Activated naive CD4-positive, alpha-beta T cell (primary cell): ENCODE measurements at places on chromosomes 12 and 14.

DNA sequence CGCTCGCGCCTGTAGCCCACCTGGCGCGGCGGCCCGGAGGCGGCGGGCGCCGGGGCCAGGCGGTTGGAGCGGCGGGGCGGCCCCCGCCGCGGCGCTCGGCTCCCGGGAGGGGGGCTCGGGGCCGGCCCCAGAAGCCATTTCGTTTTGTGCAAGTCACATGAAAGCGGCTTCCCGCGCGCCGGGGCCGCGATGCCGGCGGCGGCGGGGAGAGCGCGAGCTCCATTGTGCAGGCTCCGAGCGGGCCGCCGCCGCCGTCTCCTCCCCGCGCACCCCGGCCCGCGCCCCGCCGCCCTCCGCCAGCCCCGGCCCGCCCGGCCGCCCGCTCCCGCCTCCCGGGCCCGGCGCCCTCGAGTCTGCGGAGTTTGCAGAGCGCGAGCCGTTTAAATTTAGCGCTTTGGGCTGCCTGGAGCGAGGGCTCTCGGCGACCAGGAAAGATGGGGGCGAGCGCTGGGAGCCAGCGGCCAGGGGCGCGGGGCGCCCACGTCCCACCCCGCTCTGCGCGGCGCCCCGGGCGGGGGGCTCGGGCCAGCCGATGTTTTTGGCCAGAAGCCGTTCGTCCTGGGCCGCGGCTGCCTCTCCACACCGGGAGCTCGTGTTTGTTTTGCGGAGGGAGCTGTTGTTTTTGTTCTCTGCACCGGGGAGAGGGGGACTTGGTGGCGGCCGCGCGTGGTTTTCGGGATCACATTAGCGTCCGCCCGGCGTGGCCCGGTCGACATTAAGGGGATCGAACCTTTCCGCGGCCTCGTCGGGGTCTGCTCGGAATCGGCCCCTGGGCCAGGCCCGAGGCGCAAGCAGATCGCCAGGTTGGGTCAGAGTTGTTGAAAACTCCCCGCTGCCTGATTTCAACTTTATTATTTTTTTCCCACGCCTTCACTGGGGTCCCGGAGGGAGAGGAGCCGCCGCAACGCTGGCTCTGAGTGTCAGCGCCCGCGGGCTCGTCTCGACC lies 982 bp downstream of the BCL7A start:
- DNase-seq = no peak

- DNase-seq = no peak
Measured at GRCh38 chr12:107635139-107635538, 50.5 kb upstream of the PWP1 start.

- DNase-seq = no peak
Measured at GRCh38 chr12:45833401-45833800, 103.9 kb downstream of the ARID2 start.

DNA sequence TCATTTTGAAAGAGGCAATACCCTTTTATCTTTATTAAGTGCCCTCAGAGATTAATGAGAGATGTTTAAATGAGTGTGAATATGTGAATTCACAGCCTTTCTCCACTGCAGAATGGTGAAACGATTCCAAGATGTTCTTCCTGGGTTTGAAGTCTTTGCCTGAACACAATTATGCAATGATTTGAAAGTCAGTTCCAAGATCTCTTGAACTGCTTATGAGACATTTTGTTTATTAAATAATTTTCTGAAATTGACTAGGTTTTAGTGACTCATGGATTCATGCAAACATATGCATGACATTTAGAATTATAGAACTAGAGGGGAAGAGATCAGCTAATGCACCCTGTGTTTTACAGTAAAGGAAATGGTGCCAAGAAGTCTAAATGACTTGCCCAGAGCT lies 118.1 kb upstream of the SLC38A2 start:
- no peak for DNase-seq

GRCh38 chr12:77724367-77724957 lies 106.2 kb upstream of the NAV3 start:
- DNase-seq = no peak

DNA sequence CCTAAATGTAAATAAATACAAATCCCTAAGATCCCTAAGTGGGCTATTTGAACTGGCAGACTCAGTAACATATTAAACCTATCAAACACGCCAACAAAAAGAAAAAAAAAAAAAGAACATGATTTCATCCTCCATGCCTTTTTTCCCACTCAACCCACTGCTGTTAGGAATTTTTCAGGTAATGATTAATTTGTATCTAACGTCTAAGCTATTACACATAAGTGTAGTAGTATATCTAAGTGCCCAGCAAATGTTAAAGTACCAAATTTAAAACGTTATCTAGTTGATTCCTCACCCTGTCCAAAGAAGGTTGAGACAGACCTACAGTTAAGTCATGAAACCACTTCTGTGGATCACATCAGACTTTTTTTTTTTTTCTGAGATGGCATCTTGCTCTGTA lies 16.4 kb upstream of the ARID4A start:
- DNase-seq = no peak

GRCh38 chr14:23167116-23167847 lies 16.2 kb downstream of the SLC7A8 start:
- DNase-seq = no peak

GRCh38 chr12:85509857-85510256 lies 229.8 kb downstream of the ALX1 start:
- no peak for DNase-seq

GRCh38 chr12:79521576-79521975 lies 169.2 kb downstream of the PAWR start:
- DNase-seq = no peak

DNA sequence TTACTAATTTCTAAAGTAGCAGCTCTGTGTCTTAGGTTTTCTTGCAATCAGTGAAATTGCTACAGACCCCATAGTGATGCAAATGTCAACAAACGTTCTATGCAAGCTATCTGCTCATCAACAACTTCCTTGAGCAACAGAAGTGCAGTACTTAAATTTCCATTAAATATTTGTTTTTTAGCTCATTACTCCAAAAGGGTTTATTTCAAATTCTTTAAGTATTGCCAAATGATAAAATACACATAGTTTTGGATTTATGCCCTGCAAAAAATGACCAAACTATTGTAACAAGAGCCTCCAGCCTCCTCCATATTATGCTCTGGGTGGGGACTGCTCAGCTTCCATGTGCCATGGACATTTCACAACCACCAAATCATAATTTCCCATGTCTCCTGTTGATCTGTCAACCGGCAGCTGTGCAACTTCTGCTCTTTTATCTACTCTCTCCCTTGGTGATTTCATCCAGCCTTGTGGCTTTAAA lies 4.4 kb downstream of the BDKRB1 start:
- DNase-seq = no peak

DNA sequence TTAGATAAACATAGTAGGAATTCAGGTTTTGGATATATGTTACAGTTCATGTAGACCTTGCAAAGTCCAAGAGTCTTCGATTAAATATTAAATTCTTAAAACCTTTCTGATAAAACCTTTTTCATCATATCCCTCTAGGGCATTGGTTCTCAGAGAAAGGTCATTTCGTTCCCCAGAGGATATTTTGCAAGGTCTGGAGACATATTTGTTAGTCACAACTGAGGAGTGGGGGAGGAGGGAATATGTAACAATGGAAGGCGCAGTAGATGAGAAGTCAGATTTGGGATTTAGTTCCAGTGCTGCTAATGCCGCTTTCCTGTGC lies 5.3 kb downstream of the TMEM253 start:
- no peak for DNase-seq

DNA sequence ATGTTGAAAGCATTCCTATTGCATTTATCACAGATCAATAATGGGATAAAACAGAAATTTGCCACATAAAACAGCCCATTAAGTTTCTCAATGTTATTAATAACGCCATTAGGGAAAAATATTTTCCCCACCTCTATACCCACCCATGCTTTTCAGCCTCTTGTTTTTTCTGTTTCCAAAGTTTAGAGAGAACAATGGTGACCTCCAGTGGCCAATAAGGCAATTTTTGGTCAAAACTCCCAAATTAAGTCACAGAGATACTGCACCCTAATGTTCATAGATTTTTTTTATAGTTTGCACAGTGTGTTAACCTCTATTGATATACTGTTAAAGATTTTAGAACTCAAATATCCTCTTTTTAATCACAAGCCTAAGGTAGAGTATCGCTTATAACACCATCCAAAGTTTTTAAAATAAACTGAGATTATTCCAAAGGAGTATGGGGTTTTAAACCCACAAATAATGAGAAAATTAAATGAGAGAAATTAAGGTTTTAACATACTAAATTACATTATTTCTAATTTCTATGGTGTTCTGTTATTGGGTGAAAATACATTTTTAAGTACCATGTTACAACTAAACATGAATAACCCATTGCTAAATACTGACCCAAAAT lies 184.7 kb upstream of the DCN start:
- DNase-seq = no peak

GRCh38 chr12:62251609-62251958 lies 8.6 kb upstream of the USP15 start:
- no peak for DNase-seq

- DNase-seq = no peak
Measured at GRCh38 chr14:36723530-36723929, 61.9 kb downstream of the PAX9 start.

- DNase-seq = no peak
Measured at GRCh38 chr12:114876968-114877680, 193.1 kb upstream of the TBX3 start.

- peak; percentile 75 for DNase-seq
Measured at GRCh38 chr12:113185180-113186032, at the start of the genes DDX54 and RITA1. Gene DDX54 (minus strand): TSS chr12:113185478. CDS start chr12:113185451, 27 bp downstream. Gene RITA1 (plus strand): TSS chr12:113185721. CDS start chr12:113186747, 1,026 bp downstream.

- no peak for DNase-seq
Measured at GRCh38 chr12:5114436-5114835, 70.8 kb downstream of the KCNA5 start.

DNA sequence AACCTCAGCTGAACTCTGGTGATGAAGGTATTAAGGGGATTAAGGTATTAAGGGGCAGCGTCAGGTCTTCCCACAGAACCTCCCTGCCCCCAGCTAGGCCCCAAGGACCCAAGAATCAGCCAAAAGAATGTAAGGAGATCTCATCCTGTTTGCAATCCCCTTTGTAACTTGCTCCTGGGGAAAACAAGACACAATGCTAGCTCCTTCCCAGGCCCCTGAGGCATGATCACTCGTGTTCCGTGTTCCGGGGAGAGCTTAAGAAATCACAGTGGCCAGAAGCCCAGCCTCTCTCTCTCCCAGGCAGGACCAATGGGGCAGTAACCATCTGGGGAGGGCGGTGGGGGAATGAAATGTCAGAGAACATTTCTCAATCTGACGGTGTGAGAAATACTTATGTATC lies 33.2 kb downstream of the PIGH start:
- DNase-seq = no peak

- no peak for DNase-seq
Measured at GRCh38 chr12:4938900-4939299, 29.2 kb downstream of the KCNA1 start.

DNA sequence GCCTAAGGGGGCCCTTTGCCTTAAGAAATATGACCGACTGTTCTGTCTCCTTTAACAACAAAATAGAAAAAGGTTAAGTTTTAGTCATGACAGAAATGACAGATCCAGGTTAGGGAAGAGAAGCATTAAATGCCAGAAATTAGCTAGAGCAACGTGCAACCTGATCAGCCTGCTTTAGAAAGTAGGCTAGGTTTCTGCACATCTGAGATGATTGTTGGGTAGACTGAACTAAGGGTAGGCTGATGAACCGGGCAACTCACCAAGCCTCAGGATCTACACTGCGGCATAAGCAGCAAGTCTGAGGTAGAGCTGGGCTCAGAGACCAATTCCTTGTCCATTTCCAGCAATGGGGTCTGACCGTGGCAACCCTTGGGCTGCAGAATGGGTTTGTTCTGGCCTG lies 29.4 kb downstream of the NPC2 start:
- DNase-seq = no peak

DNA sequence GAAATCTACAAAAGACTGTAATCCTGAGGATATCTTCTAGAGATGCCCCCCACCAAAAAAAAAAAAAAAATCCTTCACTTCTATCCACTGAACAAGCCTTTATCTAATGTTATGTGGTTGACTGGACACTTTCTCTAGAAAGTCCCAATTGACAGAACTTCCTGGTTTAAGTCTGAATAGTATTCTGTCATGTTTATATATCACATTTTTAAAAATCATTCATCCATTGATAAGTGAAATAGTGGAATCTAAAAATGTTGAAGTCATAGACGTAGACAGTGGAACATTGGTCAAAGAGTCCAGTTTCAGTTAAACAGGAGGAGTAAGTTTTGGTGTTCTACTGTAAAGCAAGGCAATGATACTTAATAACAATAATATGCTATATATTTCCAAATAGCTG lies 297.0 kb downstream of the SSPN start:
- no peak for DNase-seq

DNA sequence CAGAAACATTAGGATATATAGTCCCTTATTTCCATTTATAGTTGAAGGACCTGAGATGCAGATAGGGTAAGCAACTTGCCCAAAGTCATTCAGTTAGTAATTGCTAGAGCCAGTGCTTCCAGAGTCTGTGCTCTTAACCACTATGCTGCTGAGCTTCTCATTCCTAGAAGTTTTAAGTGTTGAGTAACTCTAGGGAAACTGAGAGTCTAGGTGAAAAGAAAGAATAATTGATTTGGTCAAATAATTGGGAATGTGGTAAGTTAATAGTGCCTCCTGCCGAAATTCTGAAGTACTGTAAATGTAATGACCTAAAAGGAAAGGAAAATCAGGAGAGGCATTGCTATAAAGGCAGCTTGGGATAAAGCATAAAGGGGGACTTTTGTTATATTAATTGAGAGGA lies 14.1 kb downstream of the PYROXD1 start:
- DNase-seq = no peak

DNA sequence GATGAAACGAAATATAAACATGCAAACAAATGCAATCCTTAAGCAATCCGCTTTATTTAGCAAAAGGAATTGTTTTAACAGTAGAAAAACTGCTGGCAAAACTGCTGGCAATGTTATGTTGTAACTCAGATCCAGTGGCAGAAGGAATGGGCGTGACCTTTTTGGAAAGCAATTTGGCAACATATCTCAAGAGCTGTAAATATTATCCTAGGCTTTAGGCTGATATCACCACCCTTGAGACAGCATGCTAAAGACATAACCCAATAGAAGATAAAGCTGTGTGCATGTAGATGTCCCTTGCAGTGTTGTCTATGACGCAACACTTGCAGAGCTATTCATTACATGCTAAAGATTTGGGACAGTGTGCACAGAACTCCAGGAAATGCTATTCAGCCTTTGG lies 138.5 kb downstream of the DICER1 start:
- no peak for DNase-seq

DNA sequence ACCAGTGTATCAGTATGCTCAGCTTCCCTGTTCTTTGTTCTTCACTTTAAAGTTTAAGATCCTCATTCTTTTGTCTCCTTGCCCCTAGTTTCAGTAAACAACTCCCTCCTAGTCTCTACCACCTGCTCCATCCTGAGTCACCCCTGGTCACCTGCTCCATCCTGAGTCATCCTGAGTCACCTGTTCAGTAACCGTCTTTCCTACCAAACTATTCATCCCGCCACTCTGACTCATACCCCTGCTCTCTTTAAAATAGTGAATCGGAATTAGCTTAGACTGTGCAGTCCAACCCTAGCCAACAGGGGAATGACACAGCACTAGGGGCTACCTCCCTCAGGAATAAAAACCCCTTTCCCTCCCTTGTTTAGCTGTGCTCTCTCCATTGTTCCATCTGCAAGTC lies 888.1 kb upstream of the MDGA2 start:
- no peak for DNase-seq

- no peak for DNase-seq
Measured at GRCh38 chr14:82192387-82192786, 658.7 kb upstream of the SEL1L start.
